ENCODE measurements at places on chromosomes 3 and 15.

DNA sequence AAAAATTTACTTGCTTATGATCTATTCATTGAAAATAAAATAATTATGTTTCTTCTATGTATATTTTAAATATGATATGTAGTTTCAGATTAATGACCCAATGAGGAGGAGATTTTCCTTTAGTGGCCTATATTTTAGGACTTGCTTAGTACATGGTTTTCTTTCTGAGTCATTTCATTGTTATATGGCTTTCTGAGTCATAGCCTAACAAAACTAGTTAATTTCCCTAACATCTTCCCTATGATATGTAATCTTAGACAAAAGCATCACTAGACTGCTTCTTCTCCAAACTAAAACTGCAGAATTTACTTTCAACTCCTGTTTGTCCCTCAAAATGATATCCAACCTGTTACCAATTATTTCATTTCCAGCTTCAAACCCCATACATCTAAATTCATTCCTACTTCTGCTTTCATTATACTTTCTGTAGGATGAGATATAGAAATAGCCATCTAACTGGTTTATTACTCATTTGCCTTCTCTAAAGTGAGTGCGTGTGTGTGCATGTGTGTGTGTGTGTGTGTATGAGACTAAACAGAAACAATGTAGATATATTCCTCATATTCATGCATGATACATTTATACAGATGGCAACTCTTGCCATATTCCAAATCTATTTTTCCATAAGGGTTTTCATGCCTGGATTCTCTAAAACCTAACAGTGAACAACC, 915.0 kb upstream of the GBE1 start:
- no peak for DNase-seq

GRCh38 chr3:160564949-160565441, 376 bp downstream of the KPNA4 start:
- peak; percentile 40 for DNase-seq

DNA sequence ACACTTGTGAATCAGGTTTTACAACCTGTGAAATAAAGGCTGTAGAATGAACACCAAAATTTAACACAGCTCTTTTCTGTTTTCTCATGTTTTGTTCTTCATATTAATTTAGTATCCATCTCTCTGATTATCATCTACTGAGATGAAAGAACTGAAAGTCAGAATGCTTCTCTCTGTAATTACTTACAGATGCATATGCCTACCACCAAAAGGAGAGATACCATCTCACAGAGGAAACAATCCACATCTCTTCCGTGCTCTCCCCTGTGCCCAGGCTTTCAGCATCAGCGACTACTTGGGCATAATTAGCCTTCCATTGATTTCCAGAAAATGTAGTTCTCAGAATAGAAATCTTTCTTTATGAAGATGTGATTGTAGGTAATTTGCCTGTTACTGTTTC, 741.4 kb downstream of the GRM7 start:
- no peak for DNase-seq

GRCh38 chr3:31356941-31357340, 175.8 kb upstream of the STT3B start:
- peak; percentile 58 for DNase-seq

- no peak for DNase-seq
These were observed 31.8 kb downstream of the GPR171 start for GRCh38 chr3:151171145-151171757.

GRCh38 chr3:188446766-188447165, 292.8 kb downstream of the LPP start:
- DNase-seq = no peak

GRCh38 chr3:136942803-136943202, 15.0 kb upstream of the IL20RB start:
- peak; percentile 13 for DNase-seq

- peak; percentile 23 for DNase-seq
These were observed 1.1 kb downstream of the TM6SF1 start for GRCh38 chr15:83108266-83109219.

DNA sequence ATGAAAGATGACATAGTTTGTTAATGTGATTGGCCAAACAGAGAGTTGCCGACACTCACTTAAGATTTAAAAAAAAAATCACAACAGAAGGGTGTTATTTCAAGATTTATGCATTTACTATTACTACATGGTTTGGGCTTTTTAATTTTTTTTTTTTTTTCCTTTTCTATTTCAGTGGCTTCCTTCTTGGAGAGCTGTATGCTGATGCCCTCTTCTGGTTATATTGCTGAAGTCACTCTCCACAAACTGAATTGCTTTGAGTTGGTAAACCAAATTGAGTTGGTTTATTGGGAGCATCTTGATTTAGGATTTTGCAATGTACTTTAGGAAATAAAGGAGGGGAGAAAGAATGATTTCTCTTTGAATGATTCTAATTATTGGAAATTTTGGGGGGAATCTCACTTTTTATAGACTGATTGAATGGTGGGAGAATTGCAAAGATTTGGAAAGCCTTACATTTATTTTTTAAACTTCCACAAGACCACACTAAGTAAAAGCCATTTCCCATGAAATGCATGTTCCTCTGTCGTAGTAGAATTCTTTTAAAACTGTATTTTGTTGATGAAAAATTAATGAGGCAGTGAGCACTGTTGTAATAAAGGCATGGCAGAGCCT, 186.6 kb upstream of the FEZF2 start:
- DNase-seq = peak; percentile 36

- peak; percentile 31 for DNase-seq
These were observed 80.8 kb downstream of the GHSR start for GRCh38 chr3:172367205-172368105.

DNA sequence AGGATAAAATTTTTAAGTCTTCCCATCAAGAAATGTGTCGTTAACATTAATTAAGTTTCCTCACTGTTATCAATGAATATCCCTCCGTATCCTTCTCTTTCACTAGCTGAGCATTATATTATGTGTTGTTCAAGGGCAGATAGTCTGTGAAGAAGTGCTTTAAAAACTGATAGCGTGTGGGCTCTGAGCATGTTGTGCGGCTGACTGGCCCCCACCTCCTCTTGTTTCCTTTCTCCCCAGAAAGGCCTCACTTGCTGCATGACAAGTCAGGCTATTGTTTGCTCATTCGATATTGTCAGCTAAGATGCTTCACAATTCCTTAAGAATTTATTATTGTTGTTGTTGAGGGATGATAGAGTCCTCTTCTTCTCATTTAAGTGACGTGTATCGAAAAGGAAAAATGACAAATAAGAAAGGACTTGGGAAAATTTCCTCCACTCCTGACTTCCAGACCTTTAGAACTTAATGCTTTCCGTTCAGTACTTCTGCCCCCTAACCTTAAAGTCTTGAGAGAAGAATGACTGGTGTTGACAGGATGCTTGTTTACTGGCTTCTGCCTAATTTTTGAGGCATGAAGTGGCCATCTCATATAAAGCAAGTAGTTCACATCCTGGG, 298.3 kb downstream of the LPP start:
- DNase-seq = no peak

DNA sequence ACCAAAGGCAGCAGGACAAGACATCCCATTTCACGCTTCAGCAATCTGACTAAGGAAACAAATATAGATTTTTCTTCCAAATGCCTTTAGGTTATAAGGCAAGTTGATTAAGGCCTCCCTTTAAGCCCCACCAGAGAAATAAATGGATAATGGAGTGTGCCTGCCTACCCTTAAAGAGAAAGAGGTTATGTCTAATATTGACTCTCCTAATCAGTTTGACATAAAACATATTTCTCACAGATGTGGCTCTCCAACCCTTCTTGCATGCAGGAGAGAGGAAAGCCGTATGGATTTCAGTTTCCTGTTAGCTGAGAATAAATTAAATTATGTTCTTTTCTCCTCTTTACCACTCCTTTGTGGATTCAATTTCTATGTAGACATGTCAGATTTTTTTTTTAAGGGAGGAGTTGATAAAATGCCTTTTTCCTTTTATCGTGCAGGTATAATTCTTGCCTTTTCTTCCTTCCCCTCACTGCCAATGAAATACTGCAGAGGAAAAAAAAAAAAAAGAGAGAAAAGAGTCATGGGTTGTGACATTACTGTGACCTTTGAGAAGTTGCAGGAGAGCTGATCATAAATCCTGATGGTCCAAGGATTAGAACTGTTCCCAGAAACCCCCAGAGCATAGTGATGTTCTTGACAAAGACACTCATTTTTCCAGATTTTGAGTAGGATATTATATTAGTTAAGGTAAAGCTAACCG, 355.3 kb upstream of the SLCO3A1 start:
- DNase-seq = no peak

GRCh38 chr3:129593595-129594339, 12.7 kb downstream of the PLXND1 start:
- DNase-seq = no peak

GRCh38 chr3:98360681-98361080, 7.0 kb downstream of the OR5K4 start:
- DNase-seq = no peak

GRCh38 chr3:176183181-176183580, 1014.1 kb downstream of the TBL1XR1 start:
- no peak for DNase-seq

DNA sequence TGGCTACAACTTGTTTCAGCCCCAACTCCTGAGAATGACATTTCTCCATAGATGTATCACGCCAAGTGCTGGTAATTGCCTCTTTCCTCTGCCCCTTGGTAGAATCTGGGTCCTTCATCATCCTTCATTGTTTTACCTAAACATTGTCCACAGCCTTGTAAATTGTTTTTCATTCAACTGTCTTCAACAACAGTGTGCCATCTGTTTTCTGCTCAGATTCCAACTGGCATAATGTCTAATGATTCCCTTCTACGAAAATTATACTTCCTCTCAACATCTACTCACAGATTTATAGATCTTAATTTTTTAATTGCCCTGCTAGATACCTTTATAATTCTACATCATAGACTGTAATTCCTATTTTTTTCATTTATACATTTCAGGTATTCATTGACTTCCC, 226.9 kb downstream of the TPRG1 start:
- no peak for DNase-seq

GRCh38 chr3:178440043-178440442, 96.2 kb upstream of the KCNMB2 start:
- no peak for DNase-seq

GRCh38 chr15:40125950-40126349, 17.3 kb upstream of the BMF start:
- DNase-seq = no peak

GRCh38 chr15:72783004-72783639, 436 bp downstream of the ADPGK start:
- DNase-seq = peak; percentile 20

- DNase-seq = no peak
These were observed 59.9 kb upstream of the RASGRP1 start for GRCh38 chr15:38624244-38625205.

DNA sequence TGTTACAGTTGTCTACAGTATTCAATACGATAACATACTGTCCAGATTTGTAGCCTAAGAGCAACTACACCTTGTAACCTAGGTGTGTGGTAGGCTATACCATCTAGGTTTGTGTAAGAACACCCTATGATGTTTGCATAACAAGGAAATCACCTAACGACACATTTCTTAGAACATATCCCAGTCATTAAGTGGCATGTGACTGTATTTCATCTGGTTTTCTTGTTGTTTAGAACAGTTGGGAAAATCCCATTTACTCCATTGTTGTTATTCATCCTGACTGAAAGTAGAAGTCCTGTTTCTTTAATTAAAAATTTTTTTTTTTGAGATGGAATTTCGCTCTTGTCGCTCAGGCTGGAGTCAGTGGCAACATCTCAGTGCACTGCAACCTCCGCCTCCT, 31.3 kb downstream of the LRRC28 start:
- no peak for DNase-seq

DNA sequence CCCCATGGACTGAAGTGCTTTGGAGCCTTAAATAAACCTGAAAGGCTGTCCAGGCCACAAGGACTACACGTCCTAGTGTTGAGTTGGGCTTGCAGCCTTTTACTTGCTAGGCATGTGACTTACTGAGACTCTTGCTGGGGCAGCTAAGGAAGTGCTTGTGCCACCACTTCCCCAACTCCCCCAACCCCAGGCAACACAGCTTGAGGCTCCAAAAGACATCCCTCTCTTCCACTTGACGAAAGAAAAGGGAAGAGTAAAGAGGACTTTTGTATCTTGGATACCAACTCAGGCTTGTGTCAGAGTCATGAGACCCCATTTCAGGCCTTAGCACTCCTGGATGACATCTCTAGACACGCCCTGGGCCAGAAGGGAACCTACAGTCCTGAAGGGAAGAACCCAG, 109.8 kb downstream of the XRN1 start:
- no peak for DNase-seq

- DNase-seq = no peak
These were observed 62.2 kb downstream of the PFN2 start for GRCh38 chr3:149908424-149908957.

DNA sequence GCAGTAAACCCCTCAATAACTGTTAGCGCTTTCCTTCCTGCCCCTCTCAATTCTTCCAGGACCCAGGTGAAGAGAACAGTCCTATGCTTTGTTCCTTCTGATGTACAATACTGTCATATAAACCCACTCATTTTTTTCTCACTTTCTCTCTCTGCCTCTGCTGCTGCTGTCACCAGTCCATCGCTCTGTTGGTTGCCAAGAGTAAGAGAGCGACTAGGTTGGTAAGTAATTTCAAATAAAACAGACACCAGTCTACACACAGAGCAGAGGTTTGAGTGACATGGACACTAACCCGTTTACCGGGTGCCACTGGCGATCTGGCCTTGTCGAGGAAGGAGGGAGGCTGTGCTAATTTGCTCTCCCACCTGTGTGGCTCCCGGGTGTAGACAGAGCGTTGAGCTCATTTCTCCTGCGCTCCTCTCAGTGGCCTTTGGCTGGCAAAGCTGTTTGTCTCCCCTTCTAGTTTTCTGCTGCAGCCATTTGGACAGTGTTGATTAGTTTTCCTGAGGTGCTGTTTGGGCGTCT, 215.4 kb downstream of the THSD4 start:
- DNase-seq = no peak

DNA sequence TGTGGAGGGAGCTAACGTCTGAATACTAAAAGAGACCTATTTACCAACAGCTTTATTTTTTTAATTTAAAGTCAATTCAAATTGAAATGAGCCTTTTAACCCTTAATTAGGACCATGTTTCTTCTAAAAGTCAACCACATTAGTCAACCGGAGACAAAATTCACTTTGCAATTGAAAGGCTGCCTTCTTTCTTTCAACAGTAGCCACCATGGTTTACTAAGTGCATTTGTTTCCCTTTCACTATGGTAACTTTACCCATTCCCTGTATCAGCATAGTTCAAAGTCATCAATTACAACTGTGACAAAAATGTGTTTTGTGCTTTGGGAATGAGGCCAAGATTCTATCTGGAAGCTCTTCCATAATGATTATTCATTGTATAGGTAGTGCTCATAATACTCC, 225.4 kb downstream of the EPHA3 start:
- DNase-seq = no peak

DNA sequence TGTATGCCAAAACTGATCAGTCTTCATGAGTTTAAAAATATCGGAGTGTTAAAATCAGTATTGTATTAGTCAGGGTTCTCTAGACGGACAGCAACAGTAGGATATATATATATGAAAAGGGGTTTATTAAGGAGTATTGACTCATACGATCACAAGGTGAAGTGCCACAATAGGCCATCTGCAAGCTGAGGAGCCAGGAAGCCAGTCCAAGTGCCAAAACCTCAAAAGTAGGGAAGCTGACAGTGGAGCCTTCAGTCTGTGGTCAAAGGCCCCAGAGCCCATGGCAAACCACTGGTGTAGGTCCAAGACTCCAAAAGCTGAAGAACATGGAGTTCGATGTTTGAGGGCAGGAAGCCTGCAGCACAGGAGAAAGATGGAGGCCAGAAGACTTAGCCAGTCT, 391.0 kb upstream of the CADM2 start:
- DNase-seq = no peak

GRCh38 chr15:42375252-42375651, 16.0 kb downstream of the CAPN3 start:
- no peak for DNase-seq
